Stimulated activated CD8-positive, alpha-beta memory T cell treated with anti-CD3 and anti-CD28 coated beads, Interleukin-2, amount 100 ng/mL, for 1 hour (primary cell): ENCODE measurements at places on chromosomes 1 and 21.

DNA sequence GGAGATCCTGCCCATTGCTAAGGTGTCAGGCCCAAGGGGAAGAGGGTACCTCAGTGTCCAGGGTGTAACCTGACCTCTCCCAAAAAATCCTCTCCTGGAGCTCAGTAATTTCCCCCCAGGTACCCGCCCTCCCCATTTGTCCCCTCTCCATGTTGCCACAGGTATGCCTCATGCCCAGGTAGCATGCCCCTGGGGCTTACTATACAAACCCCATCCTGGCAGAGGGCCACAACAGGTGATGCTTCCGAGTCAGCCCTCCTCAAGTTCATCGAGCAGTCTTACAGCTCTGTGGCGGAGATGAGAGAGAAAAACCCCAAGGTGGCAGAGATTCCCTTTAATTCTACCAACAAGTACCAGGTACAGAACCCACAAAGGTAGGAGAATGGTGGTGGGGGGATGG lies 15.7 kb downstream of the ATP1A4 start:
- no peak for DNase-seq

- no peak for DNase-seq
These were observed 3.8 kb upstream of the SLC50A1 start for GRCh38 chr1:155131856-155132255.

GRCh38 chr1:170790175-170790574 lies 126.2 kb downstream of the PRRX1 start:
- no peak for DNase-seq

DNA sequence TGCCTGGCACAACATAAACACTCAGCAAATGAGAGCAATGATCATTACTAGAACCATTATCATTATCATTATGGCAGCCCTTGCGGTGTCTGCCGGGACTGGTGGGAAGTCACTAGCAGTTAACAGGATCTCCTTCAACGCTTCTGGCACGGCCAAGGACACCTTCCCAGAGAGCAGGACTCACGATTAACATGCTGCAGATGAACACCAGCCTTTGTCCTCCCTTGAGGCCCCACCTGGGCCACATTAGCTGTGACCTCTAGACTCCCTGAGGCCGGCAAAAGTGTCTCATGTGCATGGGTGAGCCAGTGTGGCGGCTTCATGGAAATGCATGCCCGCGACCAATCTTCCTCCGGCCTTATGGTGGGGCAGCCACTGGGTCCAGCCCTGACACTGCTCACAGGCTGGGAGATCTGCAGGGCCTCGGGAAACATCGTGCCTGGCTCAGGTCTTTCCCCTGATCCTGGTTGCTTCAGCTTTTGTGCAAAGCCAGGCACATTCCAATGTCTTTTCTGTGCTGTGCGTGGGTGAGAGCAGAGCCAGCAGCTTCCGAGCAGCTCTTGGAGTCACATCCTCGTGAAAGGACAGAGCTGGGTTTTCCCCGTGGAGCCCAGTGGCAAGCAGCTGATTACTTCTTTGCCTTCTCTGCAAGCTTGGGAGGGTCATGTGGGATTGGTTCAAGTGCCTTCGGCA lies 107.3 kb downstream of the HMGB4 start:
- no peak for DNase-seq

DNA sequence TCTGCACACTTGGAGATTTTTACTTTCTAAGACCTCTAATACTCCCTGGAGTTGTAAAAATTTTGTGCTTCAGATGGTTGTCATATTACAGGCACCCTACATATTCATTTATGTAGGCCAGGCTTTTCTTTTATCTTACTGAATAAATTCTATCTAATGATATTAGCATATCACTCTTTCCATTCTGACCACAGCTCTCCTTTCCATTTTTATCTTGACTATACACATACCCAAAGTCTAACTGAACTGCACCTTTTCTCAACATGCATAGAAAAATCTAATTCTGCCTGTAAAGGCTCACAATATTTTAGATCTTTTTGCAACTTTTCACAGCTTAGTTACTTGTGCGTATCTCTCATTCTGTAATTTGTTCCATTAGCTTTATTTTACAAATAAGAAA lies 52.7 kb upstream of the TSHB start:
- no peak for DNase-seq

- DNase-seq = no peak
These were observed 131.4 kb upstream of the F3 start for GRCh38 chr1:94672934-94673333.

DNA sequence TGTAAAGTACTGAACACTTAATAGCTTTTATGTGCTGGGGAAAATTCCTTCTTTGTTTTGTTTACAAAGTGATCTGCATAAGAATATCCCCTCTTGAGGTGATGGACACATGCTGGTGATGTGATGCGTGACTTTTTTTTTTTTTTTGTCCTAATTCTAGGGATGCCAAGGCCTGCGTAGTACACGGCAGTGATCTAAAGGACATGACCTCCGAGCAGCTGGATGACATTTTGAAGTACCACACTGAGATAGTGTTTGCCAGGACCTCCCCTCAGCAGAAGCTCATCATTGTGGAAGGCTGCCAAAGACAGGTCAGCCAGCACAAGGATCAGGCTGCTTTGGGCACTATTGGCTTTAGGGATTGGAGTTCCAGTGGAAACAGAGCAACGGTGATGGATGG lies 24.7 kb downstream of the ATP1A1 start:
- no peak for DNase-seq

DNA sequence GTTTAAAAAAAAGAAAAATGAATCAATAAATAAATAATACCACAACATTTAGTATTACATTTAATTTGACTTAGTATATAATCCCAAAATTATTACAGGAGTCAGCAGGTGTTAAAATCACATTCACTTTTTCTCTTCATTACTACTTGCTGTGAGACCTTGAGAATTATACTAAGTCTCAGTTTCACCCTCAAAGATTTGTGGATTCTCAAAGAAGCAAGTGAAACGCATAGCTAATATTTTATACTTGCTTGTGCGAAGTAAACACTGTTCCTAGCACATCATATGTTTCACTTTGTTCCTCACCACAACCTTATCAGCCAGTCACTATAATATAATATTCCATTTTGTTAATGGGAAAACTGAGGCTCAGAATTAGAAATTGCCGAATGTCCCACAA lies 4.0 kb downstream of the CLCA1 start:
- DNase-seq = no peak

DNA sequence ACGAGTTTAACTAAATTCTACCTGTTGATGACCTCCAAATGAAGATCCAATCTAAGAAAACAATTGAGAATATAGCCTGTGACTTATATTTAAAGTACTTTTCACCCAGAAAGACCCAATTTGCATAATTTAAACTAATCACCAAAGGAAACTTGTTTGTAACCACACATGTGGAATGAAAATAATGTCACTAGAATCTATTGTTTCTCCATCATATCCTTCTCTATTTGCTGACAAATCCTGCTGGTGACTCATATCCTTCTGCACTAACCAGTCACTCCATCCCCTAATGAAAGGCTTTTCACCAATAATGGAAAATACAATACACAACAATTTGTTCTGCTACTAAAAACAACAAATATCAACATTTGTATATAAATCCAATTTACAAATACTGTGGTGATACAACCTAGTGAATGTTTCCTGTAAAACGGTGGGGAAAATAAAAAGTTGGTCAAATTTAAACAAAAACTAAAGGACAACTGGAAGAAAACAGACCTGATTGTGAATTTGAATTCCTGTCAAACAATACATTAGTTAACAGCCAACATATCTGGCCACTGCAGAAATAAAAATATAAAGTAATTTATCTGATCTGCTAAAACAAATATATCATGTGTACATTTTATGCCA lies 6.5 kb downstream of the PTP4A2 start:
- no peak for DNase-seq
